ENCODE measurements at places on chromosomes 4 and X.

- DNase-seq = no peak
These were observed 32.5 kb downstream of the LANCL3 start for GRCh38 chrX:37603938-37604409.

- no peak for DNase-seq
These were observed 983.7 kb upstream of the LCORL start for GRCh38 chr4:19005211-19005610.

GRCh38 chr4:23232987-23233386, 540.2 kb downstream of the GBA3 start:
- DNase-seq = no peak

GRCh38 chr4:140641789-140642439, 73.2 kb upstream of the UCP1 start:
- DNase-seq = no peak

DNA sequence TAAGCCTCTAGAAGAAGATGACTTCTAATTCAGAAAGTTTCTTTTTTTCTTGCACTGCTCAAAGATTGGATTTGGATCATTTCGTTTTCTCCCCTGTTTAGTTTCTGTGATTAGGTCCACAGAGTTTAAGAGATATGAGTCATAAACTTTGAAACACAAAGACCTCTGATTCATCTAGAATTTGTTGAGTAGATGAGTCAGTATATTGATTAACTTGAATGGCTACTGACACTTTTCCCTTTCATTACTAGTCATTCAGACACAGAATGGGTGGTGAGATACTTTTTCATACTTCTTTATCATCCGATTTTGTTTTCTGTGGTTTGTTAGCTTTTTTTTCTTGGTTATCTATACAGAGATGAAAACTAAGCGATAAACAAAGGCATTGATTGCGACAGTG, 34.1 kb upstream of the AFF2 start:
- DNase-seq = no peak

DNA sequence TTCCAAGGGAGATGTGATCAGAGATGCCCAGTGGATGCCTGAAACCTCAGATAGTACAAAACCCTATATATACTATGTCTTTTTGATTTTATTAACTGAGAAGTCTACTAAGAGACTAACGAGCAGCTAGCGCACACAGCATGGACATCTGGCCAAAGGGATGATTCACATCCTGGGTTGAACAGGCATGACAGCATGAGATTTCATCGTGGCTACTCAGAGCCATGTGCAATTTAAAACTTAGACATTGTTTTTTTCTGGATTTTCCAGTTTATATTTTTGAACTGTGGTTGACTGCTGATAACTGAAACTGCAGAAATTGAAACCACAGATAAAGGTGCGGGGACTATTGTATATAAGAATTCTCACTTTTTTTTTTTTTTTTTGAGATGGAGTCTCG, 2252.9 kb upstream of the AGA start:
- DNase-seq = no peak

- DNase-seq = no peak
These were observed 106.8 kb downstream of the FSTL5 start for GRCh38 chr4:162056990-162057389.

GRCh38 chrX:18674417-18674787, 2.5 kb upstream of the RS1 start:
- no peak for DNase-seq

DNA sequence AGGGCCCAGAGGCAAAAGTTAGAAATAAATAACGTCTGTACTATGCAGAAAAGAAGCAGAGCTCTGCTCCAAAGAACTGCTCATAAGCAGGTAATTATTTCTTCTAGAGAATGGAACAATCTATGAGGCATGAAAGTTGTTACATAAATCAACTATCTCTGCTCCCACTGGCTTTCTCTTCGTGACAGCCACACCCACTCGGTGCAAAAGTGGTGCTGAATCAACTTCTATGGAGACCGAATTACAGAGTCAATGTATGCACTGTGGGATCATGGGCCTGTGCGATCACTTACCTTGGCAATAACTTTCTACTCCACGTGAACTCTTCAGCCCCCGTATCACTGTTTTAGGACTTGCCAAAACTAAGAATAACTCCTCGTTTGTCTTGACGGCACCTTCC, 99.4 kb upstream of the ATXN3L start:
- no peak for DNase-seq

- DNase-seq = no peak
These were observed 494.5 kb downstream of the BCOR start for GRCh38 chrX:39603230-39603629.

DNA sequence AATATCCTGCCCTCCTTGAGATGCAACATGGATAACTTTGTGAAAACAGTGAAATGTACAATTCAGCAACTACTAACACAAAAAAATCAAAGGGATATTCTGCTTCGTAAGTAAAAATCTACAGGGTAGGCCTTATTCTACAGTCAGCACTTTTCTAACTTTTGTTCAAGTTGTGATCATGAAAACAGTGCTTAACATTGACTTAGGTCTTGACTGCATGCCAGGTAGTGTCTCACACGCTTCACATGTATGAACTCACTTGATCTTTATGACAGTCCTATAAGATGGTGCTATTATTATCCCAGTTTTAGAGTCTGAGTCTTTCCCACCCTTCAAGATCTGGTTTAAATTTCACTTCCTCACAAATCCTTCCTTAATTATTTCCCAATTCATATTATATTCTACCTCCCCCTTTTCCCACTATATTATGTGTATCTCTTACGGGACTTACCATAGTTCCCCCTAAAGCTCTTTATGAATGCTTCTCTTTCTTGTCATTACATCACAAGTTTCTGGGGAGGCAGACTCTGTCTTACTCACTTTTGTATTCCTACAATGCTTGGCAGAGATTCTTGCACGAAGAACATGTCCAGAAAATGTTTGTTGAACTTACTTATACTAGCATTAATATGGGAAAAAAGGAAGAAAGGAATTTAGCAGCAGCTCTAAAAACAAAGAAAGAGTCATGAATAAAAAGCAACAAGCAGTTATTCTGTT, 179.8 kb downstream of the SCFD2 start:
- no peak for DNase-seq

- DNase-seq = no peak
These were observed 29.2 kb downstream of the NUDT9 start for GRCh38 chr4:87451537-87451936.

GRCh38 chr4:142160509-142160908, 524.1 kb downstream of the IL15 start:
- no peak for DNase-seq

GRCh38 chr4:79613269-79613935, 205.4 kb upstream of the GK2 start:
- no peak for DNase-seq

GRCh38 chr4:158858410-158859199, 89.8 kb downstream of the FNIP2 start:
- no peak for DNase-seq

GRCh38 chrX:65035446-65035770, 59.2 kb upstream of the ZC4H2 start:
- no peak for DNase-seq

Measured in vagina (tissue), 2 donors.